MCF 10A (cell line): ENCODE measurements at places on chromosomes 11 and 22.
A peak's percentile ranks its signal among the peaks of the same experiment; 100 is the strongest.

DNA sequence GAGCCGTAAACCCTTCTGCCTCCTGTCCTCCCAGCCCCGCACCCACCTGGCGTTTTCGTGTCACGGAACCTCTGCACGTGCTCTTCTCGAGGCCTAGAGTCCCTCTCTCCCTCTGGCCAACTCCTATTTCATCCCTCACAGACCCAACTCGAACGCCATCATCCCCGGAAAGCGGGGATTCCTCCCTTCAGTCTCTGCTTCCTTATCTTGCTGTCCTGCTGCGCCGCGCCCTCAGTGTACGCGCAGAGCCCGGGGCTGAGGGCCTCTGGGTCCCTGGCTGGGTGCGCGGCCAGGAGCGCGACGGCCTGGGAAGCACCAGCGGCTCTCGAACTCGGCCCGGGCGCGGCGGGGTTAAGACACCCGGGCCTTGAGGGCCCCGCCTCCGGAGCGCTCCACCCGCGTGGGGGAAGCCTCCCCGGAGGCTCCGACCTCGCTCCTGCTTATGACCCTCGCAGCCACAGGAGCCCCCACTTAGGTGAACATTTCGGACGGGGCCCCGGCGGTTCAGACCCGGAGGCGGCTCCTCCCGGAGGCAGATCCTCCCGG is 398 bp upstream of the ATG16L2 start:
- DNase-seq: peak; percentile 84

DNA sequence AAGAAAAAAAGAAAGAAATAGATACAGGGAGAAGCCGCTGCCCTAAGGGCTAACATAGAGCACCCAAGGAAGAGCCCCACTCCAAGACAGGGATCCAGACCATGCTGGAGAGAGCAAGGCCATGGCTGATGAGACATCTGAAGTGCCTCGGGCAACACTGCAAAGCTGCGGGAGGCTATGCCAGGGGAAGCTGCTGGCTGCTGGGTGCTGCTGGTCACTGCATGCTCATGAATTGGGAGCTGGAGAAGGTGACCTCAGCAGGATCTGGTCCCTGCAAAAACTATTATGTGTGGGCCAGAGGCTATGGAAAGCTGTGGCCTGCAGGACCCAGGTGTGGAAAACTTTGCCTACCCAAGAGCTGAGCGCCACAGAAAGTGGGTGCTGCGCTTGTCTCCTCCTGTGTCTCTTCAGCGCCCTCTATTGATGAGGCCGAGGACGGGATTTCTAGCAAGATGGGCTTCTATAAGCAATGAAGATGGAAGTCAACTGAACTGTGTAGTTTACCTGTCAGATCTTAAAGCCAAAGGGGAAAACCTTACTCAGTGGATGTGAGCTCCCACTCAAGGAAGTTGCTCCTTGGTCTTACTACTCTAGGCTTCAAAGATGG is 17.3 kb upstream of the SLC29A2 start:
- DNase-seq: peak; percentile 86

GRCh38 chr11:79404325-79404724 is 36.5 kb downstream of the TENM4 start:
- peak; percentile 73 for DNase-seq

DNA sequence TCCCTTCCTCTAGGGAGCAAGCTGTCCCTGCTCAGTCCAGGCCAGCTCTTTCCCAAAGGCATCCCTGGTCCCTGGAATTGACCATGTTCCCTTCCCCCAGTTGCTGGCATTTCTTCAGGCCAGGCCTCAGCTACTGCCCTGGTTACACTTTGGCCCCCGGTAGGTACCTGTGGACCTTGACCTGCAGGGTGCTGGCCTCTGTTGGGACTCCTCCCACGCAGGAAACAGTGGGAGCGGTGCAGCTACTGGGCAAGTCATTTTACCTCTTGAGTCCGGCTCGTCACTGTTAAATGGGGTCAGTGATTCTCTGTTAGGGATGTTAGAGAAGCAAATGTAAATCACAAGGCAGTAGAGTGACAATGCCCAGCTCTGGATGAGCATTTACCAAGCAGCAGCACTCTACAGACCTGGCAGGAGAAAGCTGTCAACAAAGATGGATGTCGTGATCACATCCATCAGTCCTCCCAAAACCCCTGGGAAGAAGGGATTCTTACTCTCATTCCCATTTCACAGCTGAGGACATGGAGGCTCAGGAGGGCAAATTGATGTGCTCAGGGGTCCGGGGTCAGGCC is 16.9 kb downstream of the MYO7A start:
- DNase-seq: no peak

DNA sequence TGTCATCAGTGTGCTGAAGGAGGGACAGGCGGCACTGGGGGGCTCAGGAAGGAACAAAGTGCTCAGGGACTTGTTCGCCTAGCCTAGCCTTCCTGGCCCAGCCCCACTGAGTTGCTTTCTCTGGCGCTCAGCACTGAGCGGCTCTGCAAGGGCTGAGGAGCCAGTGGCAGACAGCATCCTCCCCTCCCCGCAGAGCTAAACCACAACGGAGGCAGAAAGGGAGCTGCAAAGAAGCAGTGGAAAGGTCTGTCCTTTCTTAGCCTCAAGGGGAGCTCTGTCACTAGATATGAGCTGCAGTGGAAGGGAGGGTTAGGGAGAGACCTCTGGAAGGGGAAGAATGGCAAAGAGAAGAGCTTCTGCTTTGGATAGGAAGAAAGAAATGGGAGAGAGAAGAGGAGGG is 89.7 kb upstream of the PHOX2A start:
- no peak for DNase-seq

DNA sequence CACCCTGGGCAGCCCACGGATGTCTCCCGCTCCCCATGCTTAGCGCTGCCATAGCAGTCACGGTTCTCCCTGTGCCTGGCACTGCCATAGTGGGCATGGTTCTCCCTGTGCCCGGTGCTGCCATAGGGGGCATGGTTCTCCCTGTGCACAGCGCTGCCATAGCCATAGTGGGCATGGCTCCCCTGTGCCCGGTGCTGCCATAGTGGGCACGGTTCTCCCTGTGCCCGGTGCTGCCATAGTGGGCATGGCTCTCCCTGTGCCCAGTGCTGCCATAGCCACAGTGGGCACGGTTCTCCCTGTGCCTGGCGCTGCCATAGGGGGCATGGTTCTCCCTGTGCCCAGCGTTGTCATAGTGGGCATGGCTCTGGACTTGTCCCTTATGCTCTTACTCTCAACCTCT is 19.9 kb upstream of the ARAP1 start:
- no peak for DNase-seq

GRCh38 chr11:31114442-31114841 is 255.1 kb downstream of the DCDC1 start:
- DNase-seq: no peak

DNA sequence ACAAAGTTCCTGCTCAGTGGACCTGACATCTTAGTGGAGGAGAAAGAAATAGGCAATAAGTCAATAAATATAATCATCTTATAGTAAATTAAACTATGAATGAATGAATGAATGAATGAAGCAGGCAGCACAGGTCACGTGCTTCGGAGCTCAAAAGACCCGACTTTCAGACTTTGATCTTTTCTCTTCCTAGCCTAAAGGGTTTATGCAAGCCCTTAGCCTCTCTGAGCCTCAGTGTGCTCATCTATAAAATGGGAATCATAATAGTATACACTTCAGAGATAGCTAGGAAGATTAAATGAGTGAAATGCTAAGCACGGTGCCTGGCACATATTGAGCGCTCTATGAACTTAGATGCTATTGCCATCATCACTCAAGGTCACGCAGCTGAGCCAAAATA is 7.5 kb downstream of the PVALB start:
- DNase-seq: no peak

DNA sequence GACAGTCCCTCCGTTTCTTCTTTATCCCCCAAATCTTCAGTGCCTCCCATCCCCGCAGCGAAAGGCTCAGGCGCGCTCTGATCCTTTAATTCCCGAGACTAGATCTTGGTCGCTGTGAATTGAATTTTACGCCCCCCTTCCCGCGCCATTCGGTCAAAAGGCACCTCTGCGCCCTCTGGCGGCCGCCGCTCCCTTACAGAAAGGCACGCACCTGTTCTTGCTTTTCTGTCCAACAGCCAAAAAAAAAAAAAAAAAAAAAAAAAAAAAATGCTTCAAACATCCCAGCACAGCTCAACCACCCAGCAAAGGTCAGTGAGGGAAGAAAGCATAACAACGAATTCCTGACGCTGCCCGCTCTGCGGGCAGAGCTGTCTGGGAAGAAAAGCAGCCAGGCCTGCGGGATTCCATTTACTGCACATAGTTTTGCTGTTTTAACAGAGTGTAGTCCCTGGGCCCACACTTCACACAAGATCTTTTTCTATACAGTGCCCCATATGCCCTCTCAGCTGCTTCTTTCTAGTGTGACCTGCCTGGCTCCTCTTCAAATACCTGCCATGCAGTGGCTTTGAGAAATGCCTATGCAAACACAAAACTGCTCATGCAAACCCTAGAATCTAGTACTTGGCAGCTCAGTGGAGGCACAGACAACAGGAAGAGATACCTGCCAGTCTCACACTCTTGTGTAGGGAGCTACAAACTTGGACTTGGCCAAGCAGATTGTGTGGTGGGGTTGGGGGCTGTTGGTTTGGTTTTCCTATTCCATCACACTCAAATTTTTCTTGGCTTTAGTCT is 1.3 kb upstream of the ESAM start:
- peak; percentile 70 for DNase-seq
